ENCODE measurements at places on chromosomes 6 and 20. TPM values are rescaled to one million over a fixed set of nuclear protein-coding genes. Genes with fewer than 3 reads are reported as not detected.

Gene RIPOR3
- total RNA-seq: 4.5 TPM

Gene SLC17A3
- not detected for total RNA-seq

Gene FOXS1
- total RNA-seq: 44.5 TPM

Gene GMPR
- 17.0 TPM for total RNA-seq

GRCh38 chr6:29792123-29793035 lies 35.2 kb upstream of the HLA-G start:
- peak; percentile 7 for DNase-seq
- H3K4me1 ChIP-seq: no peaks in the 10 kb centered on the region
- no peaks in the 10 kb centered on the region for H3K27me3 ChIP-seq
- H3K36me3 ChIP-seq: no peaks in the 10 kb centered on the region
- peak overlapping the region; percentile 78 for H3K4me3 ChIP-seq
- H3K27ac ChIP-seq: no peak overlapping the region

GRCh38 chr6:95614094-95614493 lies 36.8 kb downstream of the MANEA start:
- DNase-seq: no peak
- no peaks in the 10 kb centered on the region for H3K36me3 ChIP-seq
- no peaks in the 10 kb centered on the region for H3K4me1 ChIP-seq
- H3K27me3 ChIP-seq: no peaks in the 10 kb centered on the region

DNA sequence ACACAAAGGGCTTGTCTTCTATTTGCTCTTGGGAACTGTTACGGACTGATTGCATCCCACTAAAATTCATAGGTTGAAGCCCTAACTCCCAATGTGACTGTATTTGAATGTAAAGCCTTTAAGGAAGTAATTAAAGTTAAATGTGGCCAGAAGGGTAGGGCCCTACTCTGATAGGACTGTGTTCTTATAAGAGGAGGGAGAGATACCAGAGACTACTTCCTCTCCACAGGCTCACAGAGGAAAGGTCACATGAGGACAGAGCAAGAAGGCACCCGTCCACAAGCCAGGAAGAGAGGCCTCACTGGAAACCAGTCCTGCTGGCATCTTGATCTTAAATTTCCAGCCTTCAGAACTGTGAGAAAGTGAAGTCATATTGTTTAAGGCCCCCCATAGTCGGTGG lies 211.9 kb downstream of the CDH26 start:
- H3K4me1 ChIP-seq: no peaks in the 10 kb centered on the region
- H3K4me3 ChIP-seq: no peak overlapping the region
- no peaks in the 10 kb centered on the region for H3K27me3 ChIP-seq
- H3K27ac ChIP-seq: no peak overlapping the region

DNA sequence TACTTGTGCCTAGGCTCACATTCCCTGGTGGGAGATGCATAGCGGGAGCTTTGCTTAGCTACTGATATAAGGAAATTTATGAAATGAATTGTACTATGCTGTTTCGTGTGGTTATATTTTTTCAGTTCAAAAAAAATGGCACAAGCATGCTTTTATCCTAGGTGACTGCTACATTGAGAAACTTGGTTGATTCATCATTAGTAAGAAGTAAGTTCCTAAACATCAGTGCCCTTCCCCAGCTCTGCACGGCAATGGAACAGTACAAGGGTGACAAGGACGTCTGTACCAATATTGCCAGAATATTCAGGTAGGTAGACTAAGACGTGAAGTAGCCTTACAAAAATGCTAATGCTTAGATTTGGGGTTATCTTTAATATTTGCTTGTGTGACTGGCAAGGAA lies 79.7 kb downstream of the ARMC2 start:
- no peaks in the 10 kb centered on the region for H3K36me3 ChIP-seq
- no peaks in the 10 kb centered on the region for H3K27me3 ChIP-seq
- no peak overlapping the region for H3K4me3 ChIP-seq
- H3K27ac ChIP-seq: no peak overlapping the region
- no peaks in the 10 kb centered on the region for H3K4me1 ChIP-seq
- DNase-seq: no peak
